ENCODE measurements at places on chromosomes 4 and X.

GRCh38 chrX:40746521-40746920, 11.2 kb upstream of the MED14 start:
- DNase-seq = no peak

DNA sequence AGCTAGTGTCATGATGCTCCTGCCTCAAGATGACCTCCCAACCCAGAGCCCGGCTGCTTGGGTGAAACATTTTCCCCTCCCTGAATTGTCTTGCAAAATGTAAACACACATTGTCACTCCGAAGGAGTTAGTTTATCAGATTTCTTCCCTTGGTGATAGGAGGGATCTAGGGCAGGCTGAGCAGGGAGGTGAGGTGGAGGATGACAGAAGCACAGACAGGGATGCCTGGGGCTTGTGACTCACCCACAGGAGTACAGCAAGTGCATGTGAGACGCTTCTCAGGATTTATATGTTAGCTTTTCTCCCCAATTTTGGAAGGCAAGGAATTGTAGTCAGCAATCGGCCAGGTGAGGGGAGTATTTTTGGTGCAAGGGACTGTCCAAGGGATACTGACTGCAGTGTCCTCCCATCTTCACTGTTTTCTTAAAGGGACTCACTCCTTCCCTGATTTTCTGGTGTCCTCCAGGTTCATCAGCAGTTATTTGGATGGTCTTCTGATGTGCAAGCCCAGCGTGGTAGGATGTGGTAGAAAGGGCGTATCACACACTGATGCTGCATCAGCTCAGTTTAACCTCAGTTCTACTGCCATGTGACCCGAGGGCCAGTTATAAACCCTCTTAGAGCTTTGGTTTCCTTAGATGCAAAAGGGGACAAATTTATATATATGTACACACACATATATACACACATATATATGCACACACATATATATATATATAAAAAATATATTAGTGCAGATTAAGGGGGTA, 46.2 kb upstream of the IGFBP7 start:
- DNase-seq = no peak

DNA sequence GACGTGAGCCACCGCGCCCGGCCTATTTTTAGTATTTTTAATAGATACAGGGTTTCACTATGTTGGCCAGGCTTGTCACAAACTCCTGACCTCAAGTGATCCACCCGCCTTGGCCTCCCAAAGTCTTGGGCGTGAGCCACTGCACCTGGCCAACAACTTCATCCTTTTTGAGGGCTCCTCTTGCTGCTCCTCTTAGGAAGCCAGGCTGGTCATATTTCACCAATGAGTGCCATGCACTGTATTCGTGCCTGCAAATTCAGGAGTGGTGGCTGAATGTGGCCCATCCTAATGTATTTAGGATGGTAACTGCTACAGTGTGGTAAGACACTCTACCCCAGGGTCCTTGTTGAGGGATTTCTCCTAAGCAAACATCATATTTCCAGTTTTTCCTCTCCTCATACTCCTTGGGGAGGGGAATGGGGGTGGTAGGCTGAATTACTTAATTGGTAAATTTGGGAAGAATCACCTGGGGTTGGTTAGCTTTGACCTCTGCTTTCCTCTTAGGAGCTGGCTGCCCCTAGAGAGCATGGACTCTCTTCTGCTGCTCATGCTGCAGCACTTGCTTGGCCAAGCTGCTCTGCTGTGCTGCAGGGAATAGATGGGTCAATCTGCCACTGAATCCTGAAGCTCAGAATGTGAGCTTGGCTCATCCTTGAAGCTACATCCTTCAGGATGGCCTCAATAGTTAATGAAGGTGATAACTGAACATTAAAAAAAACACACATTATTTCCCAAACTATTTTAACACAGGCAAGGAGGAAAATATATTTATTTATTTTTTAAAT, 167.4 kb downstream of the HS3ST1 start:
- no peak for DNase-seq

- DNase-seq = no peak
Observed at GRCh38 chrX:85922821-85923220, 124.5 kb downstream of the CHM start.

DNA sequence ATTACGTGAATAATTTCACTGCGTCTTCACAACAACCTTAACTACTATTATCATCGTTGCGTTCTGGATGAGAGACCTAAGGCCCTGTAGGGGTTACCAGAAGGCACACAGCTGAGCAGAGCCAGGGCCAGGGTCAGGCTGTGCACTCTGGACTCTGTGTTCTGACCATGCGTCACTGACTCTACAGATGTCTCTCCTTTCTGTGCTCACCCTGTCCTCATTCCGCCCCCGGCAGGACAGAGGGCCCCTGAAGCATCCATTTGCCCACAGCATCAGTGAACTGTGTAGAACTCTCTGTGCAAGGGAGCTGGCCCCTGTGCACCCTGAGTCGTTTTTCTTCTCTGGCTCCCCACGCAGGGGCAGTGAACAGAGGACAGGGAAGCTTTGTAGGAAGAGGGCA, 21.3 kb downstream of the GPKOW start:
- DNase-seq = no peak

- DNase-seq = no peak
Observed at GRCh38 chr4:114464726-114465272, 133.8 kb upstream of the UGT8 start.

GRCh38 chr4:121873604-121874003, 3.3 kb upstream of the BBS7 start:
- DNase-seq = peak; percentile 33

- DNase-seq = no peak
Observed at GRCh38 chrX:71945237-71945805, 34.7 kb downstream of the NHSL2 start.

DNA sequence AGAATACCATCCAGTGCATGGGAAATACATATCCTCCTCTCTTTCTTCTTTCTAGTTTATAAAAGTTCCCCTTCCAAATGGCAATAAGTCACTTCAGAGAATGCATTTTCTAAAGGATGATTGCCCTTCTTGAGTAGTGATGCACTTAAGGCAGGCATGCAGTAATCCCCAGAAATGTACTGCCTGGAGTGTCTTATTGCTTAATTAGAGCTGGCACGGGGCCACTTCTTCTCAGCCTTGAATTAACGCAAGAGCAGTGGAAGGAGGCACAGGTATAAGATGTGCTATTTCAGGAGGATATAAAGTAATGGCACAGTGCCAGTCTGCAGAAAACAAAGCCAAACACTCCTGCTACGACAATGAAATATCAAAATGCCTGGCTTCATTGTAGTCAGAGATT, 371.4 kb upstream of the FAM241A start:
- DNase-seq = no peak

All from erythroblast (primary cell).